Left kidney (tissue), 8 donors: ENCODE measurements at places on chromosomes 16 and 17. TPM values are rescaled to one million over a fixed set of nuclear protein-coding genes. Genes with fewer than 3 reads are reported as not detected.

DNA sequence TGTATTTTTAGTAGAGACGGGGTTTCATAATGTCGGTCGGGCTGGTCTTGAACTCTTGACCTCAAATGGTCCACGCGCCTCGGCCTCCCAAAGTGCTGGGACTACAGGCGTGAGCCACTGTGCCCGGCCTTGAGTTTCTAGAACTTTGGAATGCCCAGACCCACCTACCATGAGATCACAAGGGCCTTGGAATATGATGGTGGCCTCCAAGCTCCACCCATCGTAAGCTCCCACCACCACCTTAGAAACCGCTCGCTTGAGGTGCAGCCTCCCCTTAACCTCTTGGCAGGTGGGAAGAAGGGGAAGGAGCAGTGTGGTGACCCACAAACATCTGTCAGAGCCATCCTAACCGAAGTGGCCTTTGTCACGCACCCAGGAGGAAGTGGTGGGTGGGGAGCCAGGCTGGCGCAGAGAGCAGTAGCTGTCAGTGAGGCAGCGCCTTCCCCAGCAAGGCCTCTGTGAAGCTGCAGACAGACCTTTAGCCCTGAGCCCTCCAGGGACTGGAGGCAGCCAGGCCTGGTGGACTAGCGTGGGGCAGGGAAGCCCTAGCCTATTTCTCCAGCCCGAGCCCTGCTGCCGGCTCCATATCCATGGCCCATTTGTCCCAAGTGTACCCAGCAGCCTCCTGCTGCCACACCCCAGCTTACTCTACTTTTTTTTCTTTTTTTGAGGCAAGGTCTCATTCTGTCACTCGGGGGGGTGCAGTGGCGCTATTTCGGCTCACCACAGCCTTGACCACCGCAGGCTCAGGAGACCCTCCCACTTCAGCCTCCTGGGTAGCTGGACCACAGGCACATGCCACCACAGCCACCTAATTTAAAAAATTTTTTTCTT, 13.1 kb upstream of the SEPHS2 start:
- DNase-seq: no peak

C16orf96 gene
- polyA plus RNA-seq: 0.33 TPM

KRTAP1-5 gene
- polyA plus RNA-seq: not detected

AIPL1 gene
- polyA plus RNA-seq: 0.07 TPM

DNA sequence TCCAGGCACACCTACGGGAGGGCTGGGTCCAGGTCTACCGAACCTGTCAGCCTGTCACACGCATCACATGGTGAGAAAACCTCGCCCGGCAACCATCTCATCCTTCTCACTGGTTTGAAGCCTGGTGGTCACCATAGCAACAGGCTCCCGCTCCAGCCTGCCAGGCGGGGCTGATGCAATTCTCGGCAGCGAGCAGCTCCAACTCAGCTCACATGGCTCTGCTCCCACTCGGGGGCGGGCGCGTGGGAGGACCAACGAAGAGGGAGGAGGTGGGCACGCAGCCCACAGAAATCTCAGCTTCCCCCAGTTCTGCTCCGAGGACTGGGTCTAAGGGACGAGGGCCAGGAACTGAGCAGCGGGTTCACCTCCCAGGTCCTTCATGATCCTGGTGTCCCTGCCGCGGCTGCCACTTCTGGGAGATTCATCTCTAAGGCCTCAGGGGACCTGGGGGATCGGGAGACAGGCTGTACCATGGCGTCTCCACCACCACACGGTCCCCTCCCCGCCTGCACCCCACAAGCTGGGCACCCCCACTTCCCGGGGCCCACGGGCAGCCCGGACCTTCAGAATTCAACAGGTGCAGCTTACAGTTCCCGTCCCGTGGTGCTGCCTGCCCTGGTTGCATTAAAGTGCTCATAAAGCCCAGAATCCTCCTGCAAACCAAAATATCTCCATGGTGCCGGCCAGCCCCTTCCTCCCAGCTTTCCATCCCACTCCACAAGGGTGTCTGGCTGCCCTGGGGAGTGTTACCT, 25.8 kb downstream of the ABR start:
- DNase-seq: no peak

GRCh38 chr16:81939164-81940056, 71.9 kb downstream of the SDR42E1 start:
- DNase-seq: no peak

- DNase-seq: no peak
These were observed 195.6 kb downstream of the UTP18 start for GRCh38 chr17:51455931-51456330.

DNA sequence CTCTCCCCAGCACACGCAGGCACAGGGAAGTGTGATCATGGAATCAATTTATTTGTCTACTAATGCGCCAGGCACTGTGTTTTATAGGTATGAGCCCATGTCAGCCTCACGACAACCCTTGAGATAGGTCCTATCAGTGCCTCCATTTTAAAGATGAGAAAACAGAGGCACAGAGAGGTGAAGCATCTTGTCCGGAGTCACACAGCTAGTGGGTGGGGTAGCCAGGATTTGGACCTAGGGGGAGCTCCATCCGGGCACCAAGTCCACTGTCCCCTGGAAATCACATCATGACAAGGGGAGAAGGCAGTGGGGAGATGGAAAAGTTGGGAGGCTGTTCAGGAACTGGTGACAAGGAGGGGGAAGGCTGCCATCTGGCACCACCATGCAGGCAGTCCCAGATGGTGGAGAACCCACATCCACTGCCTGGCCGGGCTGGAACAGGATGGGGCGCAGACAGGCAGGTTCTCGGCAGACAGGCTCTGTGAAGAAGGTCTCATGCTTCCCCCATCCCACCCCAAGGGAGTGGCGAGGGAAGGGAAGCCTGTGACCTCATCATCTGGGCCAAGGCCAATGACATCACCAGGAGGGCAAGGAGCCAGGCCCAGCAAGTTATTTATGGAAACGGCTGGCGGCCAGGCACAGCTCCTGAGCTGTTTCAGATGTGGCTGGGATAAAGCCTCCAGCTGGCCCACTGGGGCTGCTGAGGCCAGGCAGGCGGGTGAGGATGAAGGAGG, 126.0 kb upstream of the SDK2 start:
- peak; percentile 79 for DNase-seq
